ENCODE measurements at places on chromosomes 6 and 20.

GRCh38 chr6:70894001-70894400 is 62.9 kb downstream of the B3GAT2 start:
- DNase-seq = no peak

DNA sequence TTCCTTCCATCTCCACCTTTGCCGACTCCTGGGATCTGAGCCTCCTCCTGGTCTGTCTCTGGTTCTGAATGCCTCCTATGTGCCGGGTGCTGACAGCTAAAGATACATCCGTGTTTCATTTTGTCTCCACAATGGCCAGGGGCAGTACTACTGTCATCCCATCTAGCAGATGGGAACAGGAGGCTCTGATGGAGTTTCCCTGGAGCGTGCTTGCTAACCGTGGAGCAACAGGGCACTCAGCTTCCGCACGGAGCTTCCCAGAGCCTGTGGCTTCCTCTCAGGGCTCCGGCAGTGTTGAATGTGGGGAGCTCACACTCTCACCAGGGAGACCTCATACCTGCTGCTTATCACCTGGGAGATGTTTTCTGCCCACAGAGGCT is 11.9 kb upstream of the NPBWR2 start:
- no peak for DNase-seq

DNA sequence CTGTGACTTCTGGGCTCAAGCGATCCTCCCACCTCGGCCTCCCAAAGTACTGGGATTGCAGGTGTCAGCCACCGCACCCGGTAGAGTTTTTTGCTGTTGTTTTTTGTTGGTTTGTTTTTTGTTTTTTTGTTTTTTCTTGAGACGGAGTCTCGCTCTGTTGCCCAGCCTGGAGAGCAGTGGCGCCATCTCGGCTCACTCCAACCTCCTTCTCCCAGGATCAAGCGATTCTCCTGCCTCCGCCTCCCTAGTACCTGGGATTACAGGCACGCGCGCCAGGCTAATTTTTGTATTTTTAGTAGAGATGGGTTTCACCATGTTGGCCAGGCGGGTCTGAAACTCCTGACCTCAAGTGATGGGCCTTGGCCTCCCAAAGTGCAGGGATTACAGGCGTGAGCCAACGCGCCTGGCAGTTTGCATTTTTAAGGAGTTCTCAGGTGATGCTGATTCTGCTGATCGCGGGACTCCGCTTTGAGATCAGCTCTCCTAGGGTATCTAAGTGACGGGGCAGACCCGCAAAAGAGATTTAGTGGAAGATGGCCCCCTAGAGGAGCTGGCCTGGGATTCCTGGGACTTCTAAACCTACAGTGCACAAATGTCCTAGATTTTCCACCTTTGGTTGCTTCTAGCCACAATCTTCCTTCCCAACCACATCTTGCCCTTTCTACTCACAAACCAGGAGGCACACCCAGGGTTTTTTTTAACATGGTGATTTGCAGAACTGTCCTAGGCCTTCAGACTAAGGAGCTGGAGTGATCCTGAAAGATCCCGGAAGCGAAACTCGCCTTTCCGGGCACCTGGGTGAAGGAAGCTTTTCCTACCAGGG is 45.2 kb downstream of the DPPA5 start:
- peak; percentile 42 for DNase-seq

- no peak for DNase-seq
Observed at GRCh38 chr6:10084111-10084986, 330.5 kb downstream of the TFAP2A start.

GRCh38 chr20:35904982-35905663 is 49.2 kb downstream of the SCAND1 start:
- DNase-seq = no peak

GRCh38 chr6:6317825-6318733 is 2.4 kb downstream of the F13A1 start:
- no peak for DNase-seq

GRCh38 chr6:12501990-12502389 is 211.8 kb downstream of the EDN1 start:
- no peak for DNase-seq

DNA sequence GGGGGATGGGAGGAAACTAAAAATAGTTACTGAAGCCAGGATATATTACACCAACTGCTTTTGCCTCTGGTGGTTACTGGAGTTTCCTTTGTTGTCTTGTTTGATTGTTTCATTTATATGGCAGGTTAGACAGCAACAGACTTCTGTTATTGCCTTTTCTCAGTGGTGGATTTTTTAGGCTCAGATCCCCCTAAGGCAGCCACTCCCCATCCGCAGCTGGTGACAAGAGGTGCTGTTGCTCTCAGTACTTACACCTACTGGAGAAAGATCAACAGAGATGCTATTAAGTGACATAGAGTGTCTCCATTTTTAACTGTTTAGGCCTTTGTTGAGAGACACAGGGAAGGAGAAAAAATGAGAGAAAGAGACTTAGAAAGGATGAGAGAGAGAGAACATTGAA is 552.1 kb downstream of the PKHD1 start:
- DNase-seq = no peak

- DNase-seq = peak; percentile 7
Observed at GRCh38 chr6:113182370-113183141, 674.6 kb upstream of the MARCKS start.

GRCh38 chr6:101178748-101179147 is 214.8 kb upstream of the GRIK2 start:
- DNase-seq = no peak
